ENCODE measurements at places on chromosomes 1 and 21. TPM values are rescaled to one million over a fixed set of nuclear protein-coding genes. Genes with fewer than 3 reads are reported as not detected.

DNA sequence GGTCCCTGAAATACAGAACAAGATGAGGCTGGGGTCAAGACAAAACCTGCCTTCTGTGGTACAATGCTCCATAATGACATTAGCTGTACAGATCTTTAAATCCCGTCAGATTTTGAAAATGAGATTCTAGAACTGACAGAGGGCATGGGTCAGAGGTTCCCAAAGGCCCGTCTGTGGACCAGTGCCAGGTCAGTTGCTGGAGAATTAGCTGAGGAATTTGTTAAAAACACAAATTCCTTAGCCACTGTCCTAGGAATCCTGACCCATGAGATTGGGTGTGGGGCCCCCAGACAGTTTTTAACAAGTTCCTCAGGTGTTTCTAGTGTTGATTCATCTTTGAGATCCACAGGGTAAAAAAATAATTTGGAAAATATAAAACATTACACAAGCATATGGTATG, 97.0 kb downstream of the SIPA1L2 start:
- H3K27me3 ChIP-seq = peaks cover 28% of the 10 kb centered on the region
- peaks cover 14% of the 10 kb centered on the region for H3K4me1 ChIP-seq
- H3K36me3 ChIP-seq = no peaks in the 10 kb centered on the region

GRCh38 chr1:34842073-34842472, 17.5 kb downstream of the SMIM12 start:
- no peaks in the 10 kb centered on the region for H3K27me3 ChIP-seq
- H3K4me3 ChIP-seq = no peak overlapping the region
- H3K36me3 ChIP-seq = no peaks in the 10 kb centered on the region
- H3K4me1 ChIP-seq = peaks cover 19% of the 10 kb centered on the region

GRCh38 chr1:186611156-186611555, 69.1 kb downstream of the PTGS2 start:
- H3K4me3 ChIP-seq = no peak overlapping the region
- peaks cover 17% of the 10 kb centered on the region for H3K4me1 ChIP-seq
- DNase-seq = no peak
- no peaks in the 10 kb centered on the region for H3K27me3 ChIP-seq
- H3K36me3 ChIP-seq = no peaks in the 10 kb centered on the region
- no peak overlapping the region for H3K27ac ChIP-seq

PDE9A gene
- total RNA-seq = 2.2 TPM

- H3K4me1 ChIP-seq = peaks cover 38% of the 10 kb centered on the region
- no peak overlapping the region for H3K4me3 ChIP-seq
- H3K36me3 ChIP-seq = no peaks in the 10 kb centered on the region
- no peak for DNase-seq
- no peak overlapping the region for H3K27ac ChIP-seq
Measured at GRCh38 chr1:224331824-224332223, 1.9 kb upstream of the NVL start.

- no peaks in the 10 kb centered on the region for H3K4me1 ChIP-seq
- DNase-seq = no peak
- no peak overlapping the region for H3K27ac ChIP-seq
- H3K4me3 ChIP-seq = no peak overlapping the region
- peaks cover 6% of the 10 kb centered on the region for H3K36me3 ChIP-seq
Measured at GRCh38 chr1:194629011-194629410, 1442.6 kb upstream of the B3GALT2 start.

- no peak for DNase-seq
- no peaks in the 10 kb centered on the region for H3K36me3 ChIP-seq
- H3K4me3 ChIP-seq = no peak overlapping the region
- H3K27ac ChIP-seq = no peak overlapping the region
Measured at GRCh38 chr1:154989195-154989860, 4.1 kb upstream of the LENEP start.

VWA1 gene
- 1.3 TPM for total RNA-seq

S100A7 gene
- total RNA-seq = not detected

GRCh38 chr21:46308431-46308830, 15.2 kb downstream of the C21orf58 start:
- H3K4me1 ChIP-seq = peaks cover 11% of the 10 kb centered on the region
- no peak overlapping the region for H3K4me3 ChIP-seq
- peaks cover 8% of the 10 kb centered on the region for H3K36me3 ChIP-seq
- H3K27ac ChIP-seq = no peak overlapping the region
- no peaks in the 10 kb centered on the region for H3K27me3 ChIP-seq
